Activated CD4-positive, alpha-beta T cell treated with anti-CD3 and anti-CD28 coated beads, Interleukin-2, amount 50 U/mL, for 1 hour (primary cell): ENCODE measurements at places on chromosomes 7 and 10.

DNA sequence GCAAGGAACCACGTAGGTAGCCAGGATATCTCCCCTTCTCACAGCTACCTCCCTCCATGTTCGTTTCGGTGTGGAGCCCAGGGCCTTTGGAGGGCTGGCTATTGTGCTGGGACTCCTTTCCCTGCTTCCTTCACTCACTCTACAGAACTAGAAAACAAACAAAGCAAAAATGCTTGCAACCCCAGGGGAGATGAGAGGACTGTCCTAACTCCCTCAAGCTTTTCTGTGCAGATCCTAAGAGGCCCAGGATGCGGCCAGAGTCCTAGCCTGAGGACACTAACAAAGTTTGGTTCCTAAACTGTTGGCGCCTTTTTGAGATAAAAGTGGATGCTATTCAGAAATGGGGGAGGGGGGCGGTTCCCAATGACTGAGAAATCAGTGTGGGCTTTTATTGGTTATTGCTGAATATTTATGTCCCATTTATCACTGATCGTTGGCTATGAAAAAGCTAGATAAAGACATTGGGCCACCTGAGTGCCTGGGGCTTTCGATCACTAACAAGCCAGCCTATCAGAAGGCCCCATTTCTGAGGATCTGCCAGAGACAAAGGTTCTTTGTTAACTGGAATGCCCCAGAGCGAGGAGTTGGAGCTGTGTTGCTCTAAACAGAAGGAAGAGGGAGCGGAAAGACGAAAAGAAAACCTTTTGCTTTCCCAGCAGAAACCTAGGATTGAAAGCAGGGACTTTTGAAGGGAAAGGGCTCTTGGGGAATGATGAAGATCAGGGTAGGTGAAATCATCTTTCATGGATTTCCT is 95.2 kb upstream of the EGR2 start:
- DNase-seq: no peak

DNA sequence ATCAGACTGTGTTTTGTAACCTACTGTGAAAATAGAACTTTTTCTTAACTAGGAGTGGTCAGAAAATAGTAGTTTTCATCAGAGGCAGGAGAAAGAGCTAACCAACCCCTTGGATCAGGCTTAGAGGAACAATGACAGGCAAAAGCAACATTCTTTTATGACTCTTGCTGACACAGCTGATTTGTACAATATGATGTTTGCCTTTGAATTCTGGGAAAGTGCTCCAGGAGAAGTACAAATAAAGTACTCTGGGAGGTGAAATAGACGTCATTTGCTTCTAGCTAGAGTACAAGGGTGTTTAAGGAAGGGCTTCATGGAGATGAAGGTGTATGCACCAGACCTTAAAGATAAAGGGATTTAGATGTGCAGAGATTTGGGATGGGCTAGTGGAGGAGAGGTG is 75.1 kb upstream of the KIAA1217 start:
- no peak for DNase-seq

GRCh38 chr7:144709066-144709465 is 126.8 kb downstream of the TPK1 start:
- DNase-seq: no peak

GRCh38 chr10:89792187-89792586 is 90.8 kb downstream of the KIF20B start:
- no peak for DNase-seq

DNA sequence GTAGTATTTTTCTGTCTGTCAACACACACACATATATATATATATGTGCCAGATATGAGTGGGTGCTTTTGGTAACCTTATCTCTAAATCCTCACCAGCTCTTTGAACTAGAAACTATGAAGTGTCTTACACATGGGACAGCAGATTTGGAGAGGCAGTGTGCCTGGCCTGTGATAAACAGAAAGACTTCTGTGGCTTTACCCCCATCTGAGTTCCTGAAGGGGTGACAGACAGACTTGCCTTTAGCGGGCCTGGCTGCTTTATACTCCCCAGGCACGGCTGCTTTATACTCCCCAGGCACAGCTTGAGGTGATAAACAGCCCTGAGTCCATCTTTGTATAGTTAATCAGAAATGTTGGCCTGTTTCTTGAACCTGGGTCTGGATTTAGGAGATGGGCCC is 5.6 kb downstream of the BAG3 start:
- no peak for DNase-seq

GRCh38 chr7:130090745-130091532 is 20.6 kb downstream of the KLHDC10 start:
- no peak for DNase-seq

DNA sequence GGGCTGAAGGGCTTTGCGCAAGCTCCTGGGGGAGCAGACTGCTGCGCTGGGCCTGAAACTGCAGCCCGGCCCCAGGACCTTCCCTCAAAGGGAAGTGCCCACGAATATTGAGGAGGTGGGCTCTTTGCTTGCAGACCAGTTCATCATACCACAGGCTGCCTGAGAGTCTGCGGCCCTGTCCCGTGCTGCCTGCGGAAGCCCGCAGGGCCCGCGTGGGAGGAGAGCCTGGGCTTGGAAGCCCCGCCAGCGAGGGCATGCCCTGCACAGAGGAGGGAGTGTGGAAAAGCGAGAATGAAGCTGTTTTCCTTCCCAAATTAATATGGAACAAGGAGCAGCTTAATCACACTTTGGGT is 83.6 kb upstream of the MKI67 start:
- DNase-seq: no peak

DNA sequence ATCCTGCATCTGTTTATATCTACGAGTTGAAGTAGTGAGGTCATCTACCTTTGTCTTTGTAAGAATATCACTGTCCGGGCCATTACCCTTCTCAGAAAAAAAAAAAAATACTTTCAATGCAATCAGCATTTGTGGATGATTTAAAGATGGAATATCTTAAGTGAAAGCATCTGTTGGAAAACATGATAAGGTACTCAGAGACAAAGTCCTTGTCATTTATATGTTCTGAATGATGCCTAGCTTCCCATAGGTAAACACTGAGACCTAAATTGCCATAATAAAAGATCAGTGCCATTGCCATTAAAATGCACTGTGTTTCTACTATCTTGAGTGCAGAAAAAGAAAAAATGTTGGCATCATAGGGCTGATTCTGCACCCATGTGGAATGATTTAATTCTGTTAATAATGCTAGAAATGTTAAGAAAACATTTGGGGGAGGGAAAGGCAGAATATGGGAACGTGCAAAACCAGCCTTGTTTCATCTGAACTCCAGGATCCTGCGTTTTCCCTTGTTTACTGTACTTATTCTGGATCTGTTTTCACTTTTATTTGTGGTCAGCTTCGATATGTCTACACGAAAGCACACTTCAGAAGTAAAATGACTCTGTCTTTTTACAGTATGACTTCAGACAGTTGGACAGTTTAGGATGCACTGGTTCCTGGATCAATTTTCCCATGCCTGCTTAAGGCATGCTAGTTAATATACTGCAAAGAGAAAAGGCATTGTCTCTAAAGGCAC is 669.8 kb downstream of the SUGCT start:
- DNase-seq: no peak

DNA sequence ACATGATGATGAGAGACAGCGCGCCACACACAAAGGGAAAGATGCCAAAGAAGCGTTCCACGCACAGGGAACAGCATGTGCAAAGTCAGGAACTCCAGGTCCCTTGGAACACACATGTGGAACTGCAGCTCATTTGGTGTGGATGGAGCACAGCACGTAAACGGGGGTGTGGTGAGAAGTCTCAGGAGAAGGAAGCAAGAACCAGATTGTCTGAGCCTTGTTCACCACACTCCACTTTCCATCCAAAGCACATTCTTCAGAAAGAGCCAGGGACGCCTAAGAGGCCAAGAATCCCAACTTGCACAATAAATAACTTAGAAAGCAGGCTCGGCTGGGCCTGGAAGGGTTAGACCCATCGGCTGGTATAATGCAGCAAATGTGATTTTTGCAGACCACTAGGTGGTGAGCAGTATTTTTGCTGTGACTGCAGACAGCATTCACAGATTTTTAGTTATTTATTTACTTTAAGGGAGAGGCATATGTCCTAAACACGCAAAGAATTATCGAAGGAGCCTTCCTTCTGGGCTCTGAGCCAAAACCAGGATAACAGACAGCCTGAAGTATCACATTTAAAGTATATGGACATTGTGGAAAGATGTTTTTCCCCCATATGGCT is 27.9 kb upstream of the ASCC1 start:
- no peak for DNase-seq

DNA sequence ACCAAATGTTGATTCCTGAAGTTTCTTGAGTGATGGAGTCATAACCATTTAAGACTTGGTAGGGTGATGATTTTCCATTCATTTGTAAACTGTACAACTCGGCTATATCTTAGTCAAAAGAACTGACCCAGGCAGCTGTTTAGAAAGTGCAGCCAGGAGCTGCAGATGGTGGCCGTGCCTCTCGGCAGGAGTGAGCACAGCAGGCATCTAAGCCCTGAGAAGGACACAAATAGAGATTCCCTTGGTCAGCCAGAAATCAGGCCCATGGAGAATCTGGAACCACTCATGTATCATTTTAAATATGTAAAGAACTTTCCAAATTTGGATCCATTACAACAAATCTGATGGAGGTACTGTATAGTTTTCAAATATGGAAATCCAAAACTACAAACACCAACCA is 177.0 kb upstream of the AKR1E2 start:
- DNase-seq: no peak

DNA sequence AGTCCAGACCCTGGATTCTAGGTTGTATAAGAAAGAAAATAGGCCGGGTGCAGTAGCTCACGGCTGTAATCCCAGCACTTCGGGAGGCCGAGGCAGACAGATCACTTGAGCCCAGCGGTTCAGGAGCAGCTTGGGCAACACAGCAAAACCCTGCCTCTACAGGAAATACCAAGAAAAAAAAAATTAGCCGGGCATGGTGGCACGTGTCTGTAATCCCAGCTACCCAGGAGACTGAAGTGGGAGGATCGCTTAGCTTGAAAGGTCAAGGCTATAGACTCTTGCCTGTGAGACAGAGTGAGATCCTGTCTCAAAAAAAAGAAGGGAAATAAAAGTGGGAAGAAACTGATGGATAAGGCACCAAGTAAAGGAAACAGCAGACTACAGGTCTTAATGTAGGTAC is 287.9 kb upstream of the KLF14 start:
- no peak for DNase-seq

DNA sequence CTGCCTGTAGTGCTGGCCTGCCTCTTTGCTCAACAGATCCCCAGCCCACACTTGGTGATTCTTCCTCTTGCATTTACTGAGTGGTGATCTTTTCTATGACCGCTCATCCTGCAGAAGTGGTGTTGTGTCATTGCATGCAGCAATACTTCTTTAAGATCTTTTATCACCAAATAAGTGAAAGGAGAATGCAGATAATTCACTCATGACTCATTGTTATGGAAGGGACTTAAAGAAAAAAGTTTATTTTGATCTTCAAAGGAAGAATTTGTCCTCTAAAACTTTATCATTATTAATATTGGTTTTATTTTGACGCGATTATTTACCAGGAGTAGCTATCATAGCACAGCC is 489.1 kb upstream of the CELF2 start:
- no peak for DNase-seq

GRCh38 chr10:87619705-87620104 is 40.0 kb upstream of the PAPSS2 start:
- DNase-seq: no peak

DNA sequence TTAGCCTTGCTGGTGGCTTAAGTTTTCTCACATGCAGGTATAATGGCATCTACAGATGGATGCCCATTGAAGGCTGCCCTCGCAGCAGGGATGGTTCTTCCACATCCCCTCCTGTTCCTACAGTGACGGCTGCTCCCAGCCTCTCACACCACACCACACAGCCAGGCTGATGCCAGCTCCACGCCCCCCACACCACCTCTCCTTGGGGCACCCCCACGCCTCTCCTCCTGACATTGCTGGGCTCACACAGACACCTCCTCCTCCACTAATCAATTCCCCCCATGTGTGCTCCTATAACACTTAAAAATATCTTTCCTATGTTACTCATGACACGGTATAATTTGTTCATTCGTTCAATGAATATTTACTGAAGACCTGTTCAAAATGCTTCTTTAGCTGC is 244.0 kb downstream of the WDR37 start:
- no peak for DNase-seq

DNA sequence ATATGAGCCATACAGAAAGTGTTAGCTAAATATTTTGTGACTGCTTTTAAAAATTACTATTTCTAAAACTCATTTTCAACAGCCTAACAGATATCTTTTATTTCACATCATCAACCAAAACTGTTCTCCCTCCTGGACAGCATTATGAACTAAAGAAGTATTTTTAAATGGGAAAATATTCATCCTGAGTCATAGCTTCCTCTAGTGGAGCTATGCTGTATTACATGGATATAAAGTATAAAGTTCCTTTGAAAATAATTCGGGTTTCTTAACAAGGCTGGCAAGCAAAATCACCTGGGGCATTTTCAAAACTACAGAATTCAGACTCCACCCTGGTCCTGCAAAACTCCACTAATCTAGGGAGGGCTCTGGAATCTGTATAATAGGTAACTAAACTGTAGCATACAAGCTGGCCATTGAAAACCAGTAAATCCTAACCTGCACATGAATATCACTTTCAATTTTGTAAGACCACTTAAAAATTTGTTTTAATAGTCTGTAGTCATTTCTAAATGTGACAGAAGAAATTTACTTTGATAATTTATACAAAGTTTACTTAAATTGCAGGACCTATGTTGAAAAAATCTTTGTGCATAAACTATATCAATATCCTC is 53.5 kb downstream of the SCIN start:
- DNase-seq: no peak

DNA sequence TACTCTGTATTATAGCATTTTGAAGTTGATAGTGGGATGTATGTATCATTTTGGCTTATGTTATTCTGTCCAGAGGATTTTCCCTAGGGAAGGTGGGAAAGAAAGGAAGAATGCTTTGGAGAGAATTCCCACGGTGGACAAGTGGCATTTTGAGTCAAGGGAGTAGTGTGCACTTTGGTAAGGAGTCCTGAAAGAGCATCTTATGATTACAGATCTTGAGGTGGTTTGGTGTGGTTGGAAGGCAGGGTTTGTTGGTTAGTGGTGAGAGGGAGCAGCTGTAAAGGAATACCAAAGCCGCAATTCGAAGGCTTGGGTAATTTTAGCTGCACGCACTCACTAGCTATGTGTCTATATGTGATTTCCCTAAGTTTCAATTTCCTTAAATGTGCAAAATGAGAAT is 16.1 kb downstream of the CCSER2 start:
- no peak for DNase-seq

- DNase-seq: no peak
Observed at GRCh38 chr10:89086801-89087521, 96.4 kb downstream of the FAS start.

DNA sequence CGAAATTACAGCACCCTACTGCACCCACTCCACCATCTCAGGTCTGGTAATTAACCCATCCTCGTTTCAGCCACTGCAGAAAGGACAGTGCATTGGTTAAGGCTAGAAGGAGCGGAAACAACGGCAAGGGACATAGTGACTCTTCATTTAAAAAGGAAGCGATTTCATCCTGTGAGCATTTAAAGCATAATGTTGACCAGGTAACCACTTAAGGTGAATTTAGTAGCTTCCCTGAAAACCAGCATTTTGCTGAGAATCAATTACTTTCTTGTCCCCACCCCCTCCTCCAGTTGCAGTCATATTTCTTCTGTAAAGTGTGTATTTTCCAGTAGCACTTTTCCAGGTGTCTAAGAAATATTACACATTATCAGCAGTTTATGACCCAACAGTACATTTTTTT is 821 bp upstream of the JAZF1 start:
- DNase-seq: no peak

GRCh38 chr7:111587410-111588064 is 25.2 kb upstream of the IMMP2L start:
- no peak for DNase-seq
